Brain (organoid and tissue), 16 donors: ENCODE measurements at places on chromosomes 12 and 14.

DNA sequence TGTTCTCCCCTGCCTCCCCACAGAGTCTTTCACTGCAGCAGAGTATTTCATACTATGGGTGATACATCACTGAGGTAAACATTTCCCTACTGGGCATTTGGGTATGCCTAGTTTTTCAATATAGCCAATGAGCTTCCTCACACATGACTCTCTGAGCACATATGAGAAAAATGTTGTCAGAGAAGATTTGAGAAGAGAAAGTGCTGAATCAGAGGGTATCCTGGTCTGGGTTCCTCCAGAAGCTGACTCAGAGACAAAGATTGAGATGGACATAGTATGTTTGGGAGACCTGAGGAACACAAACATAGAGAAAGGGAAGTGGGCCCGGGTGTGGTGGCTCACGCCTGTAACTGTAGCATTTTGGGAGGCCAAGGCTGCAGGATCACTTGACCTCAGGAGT is 12.6 kb downstream of the SLC8B1 start:
- DNase-seq: no peak

- DNase-seq: no peak
Measured at GRCh38 chr14:36208690-36209278, 32.3 kb upstream of the PTCSC3 start.

DNA sequence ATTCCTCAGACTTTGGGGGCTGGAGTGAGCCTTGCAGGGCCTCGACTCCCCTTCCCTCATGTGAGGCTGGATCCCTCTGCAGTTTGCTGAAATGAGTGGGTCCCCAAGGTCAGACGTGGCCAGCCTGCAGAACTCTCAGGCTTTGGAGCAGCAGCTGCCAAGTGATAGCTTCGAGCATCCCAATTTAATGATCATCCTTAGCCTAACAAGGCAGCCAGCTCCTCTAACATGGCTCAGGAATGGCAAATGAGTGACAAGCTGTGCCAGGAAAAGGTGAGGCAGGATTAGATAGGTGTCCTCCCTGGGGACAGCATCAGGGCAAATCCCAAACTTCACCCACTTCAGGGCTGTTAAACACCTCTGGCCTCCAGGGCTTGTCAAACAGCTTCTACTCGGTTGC is 130.7 kb upstream of the PWP1 start:
- no peak for DNase-seq

DNA sequence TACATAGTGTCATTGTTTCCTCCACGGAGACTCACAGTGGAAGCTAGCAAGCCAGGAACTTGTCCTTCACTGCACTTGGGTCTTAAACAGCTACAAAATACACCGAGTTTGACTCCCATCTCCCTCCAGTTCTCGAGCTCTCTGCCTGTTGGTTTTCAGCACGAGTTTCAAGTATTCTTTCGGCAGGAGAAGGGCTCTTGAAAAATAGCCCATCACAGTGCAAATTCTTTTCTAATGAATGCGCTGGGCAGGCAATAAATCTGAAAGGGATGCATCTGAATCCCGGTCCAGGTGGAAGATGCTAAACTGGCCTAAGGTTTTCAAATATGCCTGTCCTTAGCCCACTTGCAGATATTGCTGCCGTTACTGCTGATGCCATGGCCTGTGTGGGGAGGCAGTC is 173.9 kb downstream of the CACNA1C start:
- DNase-seq: no peak
